ENCODE measurements at places on chromosomes 7 and 10.

DNA sequence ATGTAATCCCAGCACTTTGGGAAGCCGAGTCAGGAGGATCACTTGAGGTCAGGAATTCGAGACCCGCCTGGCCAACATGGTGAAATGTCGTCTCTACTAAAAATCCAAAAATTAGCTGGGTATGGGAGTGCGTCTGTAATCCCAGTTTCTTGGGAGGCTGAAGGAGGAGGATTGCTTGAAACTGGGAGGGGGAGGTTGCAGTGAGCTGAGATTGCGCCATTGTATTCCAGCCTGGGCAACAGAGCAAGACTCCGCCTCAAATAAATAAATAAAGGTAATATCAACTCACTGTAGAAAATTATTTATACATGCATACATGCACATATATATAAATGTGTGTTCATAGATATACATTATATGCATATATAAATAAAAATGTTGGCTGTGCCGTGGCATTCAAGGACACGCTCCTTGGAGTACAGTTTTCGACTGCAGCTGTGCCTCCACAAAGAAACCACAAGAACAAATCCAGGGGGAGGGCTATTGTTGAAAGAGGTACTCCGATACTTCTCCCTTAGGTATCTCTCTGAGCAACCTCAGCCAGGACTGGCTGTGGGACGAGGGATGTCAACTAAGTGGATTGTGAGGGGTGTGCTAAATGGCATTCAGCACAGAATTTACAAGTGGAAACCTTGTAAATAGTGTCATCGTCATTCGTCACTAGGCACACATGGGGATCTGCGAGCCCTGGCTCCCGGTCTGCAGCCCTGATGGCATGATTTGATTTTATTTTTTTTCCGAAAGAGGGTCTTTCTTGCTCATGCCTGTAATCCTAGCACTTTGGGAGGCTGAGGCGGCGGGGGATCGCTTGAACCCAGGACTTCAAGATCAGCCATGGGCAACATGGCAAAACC is 49.3 kb downstream of the HIP1 start:
- DNase-seq, result no peak

- DNase-seq, result no peak
These were observed 204.7 kb downstream of the DNAJB6 start for GRCh38 chr7:157541295-157542067.

DNA sequence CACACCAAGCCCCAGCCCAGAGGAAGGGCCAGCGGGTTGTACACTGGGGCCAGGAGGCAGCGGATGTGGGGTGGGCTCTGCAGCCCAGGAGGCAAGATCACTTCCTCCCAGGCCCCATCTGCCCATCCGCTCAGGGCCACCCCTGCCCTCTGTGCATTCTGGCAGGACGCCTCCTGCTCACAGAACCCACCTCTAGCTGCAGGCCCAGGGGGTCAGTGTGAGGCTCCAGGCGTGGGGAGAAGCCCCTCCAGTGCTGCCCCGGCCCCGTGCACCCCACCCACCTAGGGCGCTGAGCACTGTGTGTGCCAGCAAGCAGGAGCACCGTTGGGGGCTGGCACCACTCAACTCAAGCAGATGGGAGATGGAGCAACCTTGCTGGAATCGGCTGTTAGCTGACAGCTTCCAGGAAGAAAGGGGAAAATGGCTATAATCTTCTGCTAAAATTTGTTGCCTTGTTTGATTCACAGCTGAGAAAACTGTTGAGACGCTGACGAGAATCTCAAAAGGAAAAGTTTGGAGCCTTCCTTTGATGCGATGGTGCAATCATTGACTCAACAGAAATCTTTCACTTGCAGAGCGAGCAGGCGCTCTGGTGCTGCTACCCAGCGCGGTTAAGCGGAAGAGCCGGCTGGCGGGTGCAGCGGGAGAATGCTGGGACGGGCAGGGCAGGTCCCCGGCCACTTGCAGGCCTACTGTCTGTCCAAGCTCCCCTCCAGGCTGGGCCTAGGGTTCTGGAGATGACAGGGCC is 276.1 kb downstream of the ELFN1 start:
- no peak for DNase-seq

- no peak for DNase-seq
These were observed 34.9 kb upstream of the PRSS1 start for GRCh38 chr7:142714375-142714774.

DNA sequence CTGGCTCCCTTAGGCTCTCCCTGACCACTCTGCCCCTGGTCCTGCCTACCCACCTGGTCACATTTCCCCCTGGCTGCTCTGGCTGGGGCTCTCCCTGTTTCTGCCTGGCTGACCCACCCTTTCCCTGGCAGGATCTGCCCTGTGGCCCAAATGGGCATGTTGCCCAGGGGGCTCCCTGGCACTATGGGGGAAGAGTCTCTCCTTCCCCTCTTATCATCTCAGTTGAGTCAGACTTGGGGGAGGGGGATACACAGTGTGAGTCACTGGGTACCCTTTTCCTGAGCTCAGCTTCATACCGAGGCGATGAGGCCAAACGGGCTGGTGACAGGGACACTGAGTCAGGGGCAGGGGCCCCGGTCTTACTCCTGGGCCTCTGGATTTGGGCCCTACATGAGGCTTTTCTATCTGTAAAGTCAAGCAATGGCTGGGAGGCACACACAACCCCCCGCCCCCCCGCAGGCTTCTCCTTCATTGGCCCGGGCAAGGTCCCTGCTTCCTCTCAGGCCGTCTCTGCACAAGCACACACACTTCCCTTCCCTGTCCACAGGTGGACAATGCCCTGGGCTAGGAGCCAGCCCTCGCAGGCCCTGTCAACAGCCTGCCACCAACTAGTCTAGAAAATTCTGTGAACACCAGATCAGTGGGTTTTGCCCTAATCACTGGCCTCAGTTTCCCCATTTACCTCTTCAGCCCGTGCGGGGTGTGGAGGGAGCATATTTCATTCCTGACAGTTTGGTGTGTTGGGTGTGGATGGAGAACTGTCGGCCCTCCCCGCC is 627 bp upstream of the FLNC start:
- peak; percentile 81 for DNase-seq

GRCh38 chr7:77823787-77824186 is 25.2 kb downstream of the PHTF2 start:
- no peak for DNase-seq

- no peak for DNase-seq
These were observed 246.0 kb upstream of the KMT2E start for GRCh38 chr7:104767826-104768536.

DNA sequence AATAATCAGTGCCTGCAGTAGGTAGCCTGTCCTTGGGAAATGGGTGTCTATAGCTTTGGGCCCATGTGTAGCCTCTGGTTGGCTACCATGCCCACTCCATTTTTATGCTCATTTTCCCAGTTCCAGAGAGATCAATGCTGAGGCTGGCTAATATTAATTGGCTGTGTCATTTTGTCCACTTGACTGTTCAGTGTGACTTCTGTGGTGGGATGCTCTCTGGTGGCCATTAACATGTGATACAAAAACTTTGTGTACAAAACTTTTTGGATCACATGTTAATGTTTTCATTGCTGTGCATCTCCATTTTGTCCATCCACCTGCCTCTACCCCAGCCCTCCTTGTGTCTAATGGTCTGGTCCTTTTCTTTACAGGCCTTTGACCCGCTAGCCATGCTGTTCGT is 22.7 kb downstream of the VIM start:
- DNase-seq, result peak; percentile 30

DNA sequence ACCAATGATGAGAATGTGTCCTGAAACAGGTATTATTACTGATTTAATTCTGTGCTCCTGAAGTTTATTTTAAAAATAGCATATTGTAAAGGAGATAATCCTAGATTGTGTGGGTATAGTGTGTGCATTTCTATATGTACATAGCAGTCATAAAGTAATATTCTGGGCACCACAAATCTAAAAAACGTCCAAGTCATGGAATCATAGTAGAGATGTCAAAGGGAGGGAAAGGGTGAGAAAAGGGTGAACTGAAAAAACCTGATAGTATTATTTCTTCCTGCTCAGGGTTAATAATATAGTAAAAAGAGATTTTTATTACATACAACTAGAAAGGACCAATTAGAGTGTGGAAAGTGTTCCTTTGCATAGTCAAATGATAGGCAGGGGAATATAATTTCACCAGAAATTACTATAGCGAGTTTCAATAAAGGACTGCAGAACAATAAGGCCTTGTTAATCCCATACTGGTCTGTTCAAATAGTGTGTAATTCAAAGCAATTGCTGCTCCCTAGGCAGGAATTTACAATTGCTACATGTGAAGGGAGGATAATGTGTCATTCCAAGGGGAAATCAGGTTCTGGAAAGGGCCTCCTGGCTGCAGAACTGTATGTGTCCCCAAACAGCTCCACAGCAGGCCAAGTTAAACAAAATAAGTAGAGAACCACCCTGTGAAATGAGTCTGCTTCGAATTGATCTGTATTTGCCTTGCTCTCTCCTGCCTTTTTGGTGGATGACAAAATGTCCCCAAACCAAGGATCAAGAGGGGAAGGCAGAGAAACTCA is 42.5 kb upstream of the KMT2E start:
- DNase-seq, result peak; percentile 69

GRCh38 chr10:121088524-121088923 is 237.4 kb downstream of the WDR11 start:
- DNase-seq, result peak; percentile 16

DNA sequence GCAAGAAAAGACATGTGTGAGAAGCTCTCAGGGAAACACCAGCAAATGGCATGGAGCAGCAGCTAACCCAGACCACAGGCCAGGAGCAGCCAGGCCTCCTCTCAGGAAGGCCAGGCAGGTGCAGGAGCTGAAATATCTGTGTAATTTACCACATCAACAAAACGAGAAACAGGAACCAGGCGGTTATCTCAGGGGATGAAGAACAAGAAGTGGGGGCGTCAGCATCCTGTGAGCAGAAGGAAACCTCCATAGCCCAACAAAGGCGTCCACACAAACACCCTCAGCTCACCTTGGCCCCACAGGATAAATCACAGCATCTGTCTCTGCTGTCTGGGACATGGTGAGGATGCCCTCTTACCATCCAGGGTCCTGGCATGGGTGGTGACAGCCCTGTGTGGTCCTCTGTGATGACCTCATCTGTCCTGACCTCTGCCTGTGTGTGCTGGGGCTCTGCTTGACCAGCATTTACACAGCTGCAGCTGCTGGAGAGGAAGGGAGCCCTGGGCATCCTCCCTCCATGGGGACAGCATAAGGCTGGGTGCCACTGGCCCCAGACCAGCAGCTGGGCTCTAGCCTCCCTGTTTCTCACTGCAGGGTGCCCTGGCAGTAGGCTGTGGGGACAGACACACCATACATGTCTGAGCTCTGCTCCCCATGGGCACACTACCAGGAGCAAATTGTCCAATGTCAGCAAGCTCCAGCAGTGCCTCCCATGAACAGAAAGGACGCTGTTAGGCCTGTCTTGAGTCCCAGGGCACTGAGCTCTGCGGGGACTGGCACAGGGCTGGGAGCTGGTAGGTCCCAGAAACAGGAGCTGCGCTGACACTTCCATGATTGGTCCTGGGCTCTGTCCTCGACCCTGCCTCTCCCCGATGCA is 34.6 kb downstream of the ANXA8 start:
- no peak for DNase-seq

GRCh38 chr10:45526309-45526905 is 146.2 kb downstream of the ZFAND4 start:
- DNase-seq, result no peak

DNA sequence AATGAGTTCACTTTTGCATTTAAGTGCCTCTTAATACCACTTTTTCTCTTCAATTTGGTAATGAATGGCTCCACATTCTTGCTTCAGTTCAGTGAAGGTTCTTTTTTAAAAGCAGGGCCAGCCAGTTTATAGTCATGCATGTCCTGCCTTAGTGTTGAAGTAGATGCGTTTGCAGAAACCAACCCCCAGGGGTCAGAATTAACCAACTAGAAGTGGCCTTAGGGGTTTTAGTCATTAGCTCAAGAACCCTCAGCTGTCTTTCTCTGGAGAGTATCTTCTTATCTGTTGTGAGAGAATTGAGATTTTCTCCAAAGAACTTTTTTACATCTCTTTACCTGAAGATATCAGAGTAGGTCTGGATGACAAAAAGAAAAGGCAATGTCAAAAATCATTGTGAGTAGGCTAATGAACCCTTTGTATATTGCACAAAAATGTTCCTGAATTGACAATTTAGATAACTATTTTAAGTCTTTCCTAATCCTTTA is 82.2 kb downstream of the PIK3CG start:
- DNase-seq, result peak; percentile 68

DNA sequence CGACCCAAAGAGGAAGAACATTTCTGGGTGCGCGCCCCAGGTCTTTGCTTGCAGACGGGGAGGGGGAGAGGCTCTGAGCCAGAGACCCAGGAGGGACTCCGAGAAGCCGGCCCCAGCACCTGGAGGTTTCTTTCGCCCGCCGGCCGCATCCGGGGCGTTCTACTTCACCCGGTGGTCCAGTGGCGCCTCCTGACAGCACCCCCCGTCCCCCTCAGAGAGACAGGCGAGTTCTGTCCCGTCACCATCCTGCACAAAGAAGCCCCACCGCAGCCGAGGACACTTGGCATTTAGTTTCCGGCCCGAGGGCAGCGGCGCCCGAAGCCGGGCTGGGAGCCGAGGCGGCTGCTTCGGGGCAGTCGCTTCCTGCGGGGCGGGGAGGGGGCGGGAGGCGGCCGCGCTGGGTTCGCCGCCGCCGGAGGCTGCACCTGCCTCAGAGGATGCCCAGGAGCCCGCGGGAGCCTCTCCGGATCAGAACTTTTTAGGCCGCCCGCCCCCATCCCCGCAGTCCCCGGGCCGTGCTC is at the start of gene TMEM178B:
TMEM178B (plus strand) TSS at position 424 of the 521 bp plus-strand sequence.
- no peak for DNase-seq

- DNase-seq, result no peak
These were observed 8.8 kb upstream of the NUPR2 start for GRCh38 chr7:56124981-56125380.

- DNase-seq, result no peak
These were observed 131.0 kb upstream of the NPY start for GRCh38 chr7:24152877-24153472.

Data from fibroblast of skin of scalp (primary cell).